ENCODE measurements at places on chromosomes 3 and 15.

DNA sequence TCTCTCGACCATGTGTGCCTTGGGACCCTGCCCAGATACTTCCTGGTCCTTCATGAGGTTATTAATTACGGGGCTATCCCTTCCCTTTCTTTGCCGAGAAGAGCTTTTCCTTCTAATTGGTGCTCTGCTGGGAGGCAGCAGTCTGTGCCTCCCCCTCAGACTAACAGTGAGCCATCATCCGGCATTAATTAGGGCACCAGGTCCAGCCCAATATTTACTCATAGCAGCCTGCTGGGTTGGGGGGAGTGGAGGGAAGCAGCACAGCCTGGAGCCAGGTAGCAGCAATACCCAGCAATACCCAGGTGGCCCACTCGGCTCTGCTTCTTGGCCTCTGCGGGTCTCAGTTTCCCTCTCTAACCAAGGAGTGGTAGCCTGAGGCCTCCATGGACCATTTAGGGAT lies 20.1 kb downstream of the CACNA2D2 start:
- DNase-seq, result no peak

DNA sequence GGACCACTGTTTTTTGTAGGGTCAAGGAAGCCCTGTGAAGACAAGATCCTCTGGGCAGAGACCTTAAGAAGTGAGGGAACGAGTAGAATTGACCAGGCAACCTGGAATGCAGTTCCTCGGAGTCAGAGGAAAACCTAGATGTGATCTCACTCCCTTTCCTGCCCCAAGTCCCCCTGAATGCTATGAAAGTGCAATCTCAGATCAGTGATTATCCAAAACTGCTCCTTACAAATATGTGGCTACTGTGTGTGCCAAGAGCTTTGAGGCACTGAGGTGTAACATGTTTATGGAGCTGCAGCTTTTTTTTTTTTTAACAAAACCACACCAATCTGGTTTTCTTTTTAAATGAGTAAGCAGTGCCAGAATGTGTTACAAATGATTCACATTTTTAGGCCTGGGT lies 35.8 kb downstream of the THSD4 start:
- DNase-seq, result no peak

DNA sequence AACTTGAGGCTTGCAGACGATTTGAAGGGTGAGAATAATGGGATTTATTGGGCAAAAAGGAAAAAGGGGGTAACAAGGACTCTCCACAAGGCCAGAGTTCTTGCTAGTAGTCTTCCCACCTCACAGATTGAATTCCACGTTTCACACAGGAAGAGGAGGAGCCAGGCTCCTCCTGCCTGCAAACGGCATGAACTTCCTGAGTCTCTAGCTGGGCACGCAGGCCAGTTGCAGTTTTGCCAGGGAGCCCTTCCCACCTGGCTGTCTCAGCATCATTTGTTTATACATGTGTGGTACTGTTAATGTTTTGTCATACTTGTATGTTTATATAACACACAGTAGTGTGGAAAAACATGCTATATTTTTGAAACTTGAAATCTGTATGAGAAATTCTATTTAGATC lies 155.0 kb downstream of the NLGN1 start:
- DNase-seq, result no peak

DNA sequence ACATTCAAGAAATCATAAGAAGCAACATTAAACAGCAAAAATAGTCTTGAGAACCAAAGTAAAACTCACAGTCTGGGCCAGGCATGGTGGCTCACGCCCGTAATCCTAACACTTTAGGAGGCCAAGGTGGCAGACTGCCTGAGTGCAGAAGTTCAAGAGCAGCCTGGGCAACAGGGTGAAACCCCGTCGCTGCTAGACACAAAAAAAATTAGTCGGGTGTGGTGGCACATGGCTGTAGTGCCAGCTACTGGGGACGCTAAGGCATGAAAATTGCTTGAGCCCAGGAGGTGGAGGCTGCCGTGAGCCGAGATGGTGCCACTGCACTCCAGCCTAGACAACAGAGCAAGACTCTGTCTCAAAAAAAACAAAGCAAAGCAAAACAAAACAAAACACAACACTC lies 117.7 kb upstream of the GOLGA6L6 start:
- DNase-seq, result no peak

DNA sequence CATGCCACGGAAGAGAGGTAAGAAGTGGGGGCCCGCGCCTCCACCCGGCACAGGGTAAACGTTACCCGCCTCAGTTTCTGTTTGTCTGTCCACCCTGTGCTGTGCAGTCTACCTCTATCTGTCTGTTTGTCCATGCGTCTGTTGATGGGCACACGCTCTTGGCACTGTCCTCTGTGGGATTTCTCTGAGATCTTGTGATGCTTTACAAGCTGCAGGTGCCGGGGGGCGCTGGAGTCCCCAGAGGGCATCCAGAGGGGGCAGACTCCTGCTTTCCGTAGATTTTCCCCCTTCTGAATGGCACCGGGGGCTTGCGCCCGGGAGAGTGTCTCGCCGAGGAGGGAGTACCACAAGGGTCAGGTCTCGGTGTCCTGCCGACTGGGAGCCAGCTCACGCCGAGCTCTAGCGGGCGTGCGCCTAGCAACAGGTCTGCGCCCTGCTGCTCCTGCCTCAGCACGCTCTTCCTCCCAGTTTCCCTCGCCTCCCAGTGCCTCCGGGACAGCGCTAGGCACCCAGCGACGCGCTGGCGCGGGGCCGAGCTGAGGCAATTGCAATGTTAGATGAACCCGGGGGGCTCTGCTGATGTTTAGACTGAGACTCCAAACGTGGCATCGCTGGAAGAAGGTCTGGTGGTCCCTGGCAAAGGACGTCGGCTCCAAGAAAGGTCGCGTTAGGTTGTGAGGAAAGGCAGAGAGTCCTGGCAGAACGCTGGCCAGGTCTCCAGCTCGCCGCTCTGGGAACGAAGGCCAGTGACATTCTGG lies 667 bp downstream of the CEMIP start:
- no peak for DNase-seq

GRCh38 chr3:139101396-139101795 lies 56.7 kb upstream of the PRR23C start:
- no peak for DNase-seq

DNA sequence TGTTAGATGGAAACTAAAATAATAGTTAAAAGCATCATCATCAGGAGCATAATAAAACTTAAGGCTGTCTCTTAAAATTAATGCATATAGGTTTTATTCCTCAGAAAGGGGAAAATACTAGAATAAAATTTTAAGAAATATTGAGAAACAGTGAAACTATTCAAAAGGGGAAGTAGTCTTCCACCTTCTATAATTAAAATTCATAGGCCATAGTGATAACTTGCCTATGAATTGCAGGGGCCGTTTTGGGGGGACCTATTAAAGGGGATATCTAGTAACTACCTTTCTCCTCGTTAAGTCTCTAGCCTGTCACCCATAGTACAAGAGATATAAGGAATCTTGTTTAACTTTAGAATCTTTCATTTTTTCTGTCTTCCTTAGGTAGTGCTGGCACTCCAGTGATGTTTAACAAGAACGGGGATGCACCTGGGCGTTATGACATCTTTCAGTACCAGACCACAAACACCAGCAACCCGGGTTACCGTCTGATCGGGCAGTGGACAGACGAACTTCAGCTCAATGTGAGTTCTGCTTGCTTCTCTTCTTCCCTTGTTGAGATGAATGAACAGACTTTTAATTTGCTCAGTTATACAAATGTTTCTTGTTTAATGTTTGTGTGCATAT lies 600.4 kb downstream of the GRM7 start:
- no peak for DNase-seq

- DNase-seq, result no peak
Measured at GRCh38 chr3:165195640-165196576, at the start of gene SLITRK3. TSS of gene SLITRK3 (minus strand) at chr3:165196384. CDS start at chr3:165190830, 5,554 bp downstream.

DNA sequence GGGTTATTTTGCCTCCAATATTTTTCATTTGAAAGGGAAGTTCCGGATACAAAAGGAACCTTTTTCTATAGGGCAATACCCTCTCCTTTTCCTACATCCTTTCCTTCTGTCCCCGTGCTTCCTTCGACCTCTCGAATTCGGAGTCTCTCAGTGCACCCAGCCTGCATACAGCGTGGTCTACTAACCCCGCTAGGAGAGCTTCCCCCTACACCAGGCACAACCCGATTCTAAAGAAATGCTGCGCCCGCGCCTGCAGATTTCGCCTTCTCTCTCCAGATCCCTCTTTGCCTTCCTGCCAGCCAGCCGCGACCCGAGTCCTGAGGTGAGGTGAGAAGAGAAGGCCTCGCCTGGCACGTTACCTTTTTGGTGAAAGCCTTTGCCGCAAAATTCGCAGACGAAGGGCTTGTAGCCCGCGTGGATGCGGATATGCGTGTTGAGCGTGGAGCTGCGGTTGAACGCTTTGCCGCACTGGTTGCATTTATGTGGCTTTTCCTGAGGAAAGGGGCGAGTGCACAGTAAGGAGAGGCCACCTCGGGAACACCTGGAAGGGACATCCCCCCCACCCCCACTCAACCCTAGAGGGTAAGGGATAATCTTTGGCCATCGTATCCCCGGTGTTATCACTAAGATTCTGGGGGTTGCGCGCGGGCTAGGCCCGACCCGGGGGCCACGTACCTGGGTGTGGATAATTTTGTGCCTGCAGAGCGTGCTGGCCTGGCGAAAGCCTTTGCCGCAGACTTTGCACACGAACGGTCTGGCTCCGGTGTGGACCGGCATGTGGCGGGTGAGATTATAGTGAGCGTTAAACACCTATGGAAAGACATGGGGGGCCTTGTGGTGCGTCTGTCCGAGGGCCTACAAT lies 2.3 kb downstream of the FEZF2 start:
- DNase-seq, result no peak

- DNase-seq, result no peak
Measured at GRCh38 chr3:148796799-148797198, 30.8 kb upstream of the CPB1 start.

DNA sequence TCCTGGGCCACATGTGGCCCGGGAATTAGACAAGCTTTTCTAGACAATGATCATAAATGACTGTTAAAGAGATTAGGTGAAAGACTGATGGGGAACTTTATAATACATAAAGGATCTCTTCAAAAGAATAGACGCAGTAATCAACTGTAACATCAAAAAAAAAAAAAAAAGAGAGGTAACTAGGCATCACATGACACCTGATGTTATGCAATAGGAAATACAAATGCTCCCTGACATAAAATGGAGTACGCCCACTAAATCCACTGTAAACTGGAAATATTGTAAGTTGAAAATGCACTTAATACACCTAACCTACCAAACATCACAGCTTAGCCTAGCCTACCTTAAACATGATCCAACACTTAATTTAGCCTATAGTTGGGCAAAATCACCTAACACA lies 27.2 kb downstream of the GSK3B start:
- DNase-seq, result no peak

DNA sequence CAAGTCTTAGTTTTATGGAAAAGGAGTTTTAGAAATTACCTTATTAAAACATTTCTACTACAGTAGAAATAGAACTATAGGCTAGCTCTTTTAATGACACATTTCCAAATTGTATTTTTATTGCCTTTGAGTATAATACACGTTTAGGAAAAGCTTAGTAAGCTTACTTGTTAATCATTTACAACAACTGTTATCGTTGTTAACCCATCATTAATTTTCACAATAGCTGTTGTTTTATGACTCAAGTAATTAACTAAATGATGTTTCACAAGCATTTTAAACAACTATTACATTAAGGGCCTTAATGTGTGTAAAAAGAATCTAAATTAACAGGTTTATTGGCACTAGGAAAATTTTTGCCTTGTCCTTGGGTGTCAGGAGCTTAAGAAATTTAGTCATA lies 120.5 kb upstream of the THRB start:
- DNase-seq, result no peak

DNA sequence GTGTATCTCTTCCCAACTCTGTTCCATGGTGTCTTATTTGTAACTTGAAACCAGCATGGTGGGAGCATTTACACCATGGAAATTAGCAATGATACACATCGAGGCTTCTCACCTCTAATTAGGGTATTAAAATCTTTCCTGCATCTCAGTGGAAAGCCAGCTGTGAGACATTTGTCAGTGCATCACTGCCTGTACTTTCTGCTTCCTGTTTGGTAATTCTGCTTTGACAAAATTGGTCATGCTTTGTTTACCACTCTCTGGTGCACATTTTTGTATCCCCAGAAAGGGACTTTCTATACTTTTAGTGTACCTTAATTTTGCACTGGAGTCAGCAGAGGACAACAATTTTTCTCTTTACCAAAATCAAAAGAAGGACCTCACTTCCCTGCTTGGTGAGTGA lies 402.1 kb downstream of the PDCD6IP start:
- DNase-seq, result no peak

- no peak for DNase-seq
Measured at GRCh38 chr3:32309654-32310242, 71.3 kb downstream of the CMTM8 start.

DNA sequence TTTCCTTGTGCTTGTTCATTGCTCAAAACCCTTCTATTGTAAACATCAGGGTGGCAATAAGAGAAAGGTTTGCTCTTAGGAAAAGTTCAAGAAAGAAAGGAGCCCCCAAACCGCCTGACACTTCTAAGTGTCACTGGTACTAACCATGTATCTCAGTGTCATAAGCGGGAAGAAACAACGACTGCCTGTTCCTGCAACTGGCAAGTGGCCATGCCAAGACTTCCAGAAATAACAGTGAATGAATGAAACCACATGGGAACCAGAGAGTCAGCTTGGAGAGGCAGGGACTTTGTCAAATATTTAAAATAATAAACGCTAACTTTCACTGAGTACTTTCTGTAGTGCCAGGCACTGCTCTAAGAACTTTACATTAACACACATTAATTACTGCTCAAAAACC lies 1.1 kb downstream of the PLSCR2 start:
- DNase-seq, result no peak

GRCh38 chr3:142152384-142152783 lies 3.0 kb upstream of the TFDP2 start:
- no peak for DNase-seq

DNA sequence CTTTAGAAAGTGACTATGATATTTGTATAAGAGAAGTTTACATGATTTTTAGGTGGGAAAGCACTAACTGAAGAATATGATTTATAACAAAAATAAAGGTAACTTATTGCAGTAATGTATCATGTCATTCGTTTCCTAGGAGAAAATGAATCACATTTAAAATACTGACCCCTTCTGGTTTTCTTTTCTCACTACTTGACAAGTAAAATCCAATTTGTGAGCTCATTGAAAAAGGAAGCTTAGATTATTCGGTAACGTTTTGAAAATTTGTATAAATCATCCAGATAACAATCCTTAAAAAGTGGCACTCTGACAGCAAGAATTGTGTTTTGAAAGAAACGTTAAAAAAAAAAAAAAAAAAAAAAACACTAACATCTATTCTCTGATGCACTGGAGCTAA lies 39.0 kb downstream of the NSUN3 start:
- no peak for DNase-seq

- DNase-seq, result no peak
Measured at GRCh38 chr3:53056442-53056841, 10.6 kb upstream of the SFMBT1 start.

GRCh38 chr15:92524874-92525565 lies 130.6 kb downstream of the FAM174B start:
- DNase-seq, result no peak

GRCh38 chr3:193010191-193010590 lies 92.5 kb upstream of the MB21D2 start:
- no peak for DNase-seq

GRCh38 chr3:195467641-195468390 lies 25.0 kb upstream of the ACAP2 start:
- no peak for DNase-seq

GRCh38 chr3:58384381-58385090 lies 49.1 kb downstream of the PDHB start:
- no peak for DNase-seq
